ENCODE measurements at places on chromosomes 2 and 18.

DNA sequence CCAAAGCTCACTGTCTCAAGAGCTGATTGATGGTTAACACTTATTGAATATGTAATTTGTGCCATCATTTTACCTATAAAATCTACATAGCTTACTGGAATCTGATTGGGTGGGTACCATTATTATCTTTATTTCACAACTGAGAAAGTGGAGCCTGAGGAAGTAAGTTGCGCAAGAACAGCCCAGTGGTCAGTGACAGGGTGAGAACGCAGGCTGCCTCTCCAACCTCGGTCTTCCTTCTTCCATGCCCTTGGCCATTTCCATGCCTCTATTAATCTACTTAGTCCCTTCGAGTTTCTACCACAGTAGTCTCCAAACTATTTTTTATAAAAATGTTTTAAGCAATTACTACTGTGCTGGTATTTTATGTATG, 390.9 kb upstream of the VWC2L start:
- DNase-seq, result no peak

DNA sequence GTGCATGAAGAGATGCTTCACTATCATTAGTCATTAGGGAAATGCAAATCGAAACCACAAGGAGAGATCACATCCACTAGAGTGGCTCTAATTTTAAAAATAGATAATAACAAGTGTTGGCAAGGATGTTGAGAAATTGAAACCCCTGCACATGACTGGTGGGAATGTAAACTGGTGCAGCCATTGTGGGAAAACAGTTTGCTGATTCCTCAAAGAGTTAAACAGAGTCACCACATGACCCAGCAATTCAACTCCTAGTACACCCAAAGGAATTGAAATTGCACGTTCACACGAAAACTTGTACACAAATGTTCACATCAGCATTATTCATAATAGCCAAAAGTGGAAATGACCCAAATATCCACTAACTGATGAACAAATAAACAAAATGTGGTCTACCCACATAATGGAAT, 179.5 kb downstream of the BCL2 start:
- no peak for DNase-seq

- DNase-seq, result no peak
These were observed 107.7 kb downstream of the HDAC4 start for GRCh38 chr2:239292959-239293774.

GRCh38 chr2:10297959-10298531, 4.7 kb upstream of the HPCAL1 start:
- peak; percentile 42 for DNase-seq

- no peak for DNase-seq
These were observed 217.8 kb downstream of the SETBP1 start for GRCh38 chr18:44898498-44898897.

- DNase-seq, result no peak
These were observed 367.6 kb upstream of the GYPC start for GRCh38 chr2:126288362-126288761.

DNA sequence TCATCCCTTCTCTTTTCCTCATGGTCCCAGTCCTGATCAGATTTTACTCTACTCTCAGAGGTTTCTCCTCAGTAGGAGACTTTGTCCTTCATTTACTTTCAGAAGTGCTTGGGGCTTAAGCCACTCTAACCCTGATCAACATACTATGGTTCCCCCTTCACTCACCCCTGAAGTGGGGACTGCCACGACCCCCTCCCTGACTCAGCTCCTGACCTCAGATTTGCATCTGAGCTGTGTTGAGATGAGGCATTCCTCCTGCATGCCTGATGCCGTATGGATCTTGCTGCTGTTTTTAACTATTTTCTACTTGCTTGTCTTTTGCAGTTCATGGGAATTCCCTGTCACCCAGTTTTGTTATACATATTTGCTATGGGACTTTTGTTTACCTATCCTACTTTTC, 306.7 kb upstream of the CHST9 start:
- no peak for DNase-seq

- no peak for DNase-seq
These were observed 206.1 kb downstream of the HAUS1 start for GRCh38 chr18:46310258-46310657.

- no peak for DNase-seq
These were observed 256.0 kb downstream of the C1D start for GRCh38 chr2:67806816-67807215.

DNA sequence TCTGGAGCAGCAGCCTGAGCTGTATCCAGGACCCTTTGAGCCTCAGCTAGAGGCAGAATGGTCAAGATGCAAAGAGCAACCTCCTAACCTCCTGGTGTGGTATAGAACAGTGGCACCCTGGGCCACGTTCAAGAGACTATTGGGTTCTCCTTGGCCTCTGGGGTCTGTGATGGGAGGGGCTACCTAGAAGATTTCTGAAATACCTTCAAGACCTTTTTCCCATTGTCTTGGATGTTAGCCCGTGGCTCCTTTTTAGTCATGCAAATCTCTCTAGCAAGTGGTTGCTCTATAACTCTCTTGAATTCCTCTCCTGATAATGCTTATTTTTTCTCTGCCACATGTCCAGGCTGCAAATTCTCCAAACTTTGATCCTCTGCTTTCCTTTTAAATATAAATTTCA, 106.3 kb upstream of the SULT1C3 start:
- DNase-seq, result no peak

DNA sequence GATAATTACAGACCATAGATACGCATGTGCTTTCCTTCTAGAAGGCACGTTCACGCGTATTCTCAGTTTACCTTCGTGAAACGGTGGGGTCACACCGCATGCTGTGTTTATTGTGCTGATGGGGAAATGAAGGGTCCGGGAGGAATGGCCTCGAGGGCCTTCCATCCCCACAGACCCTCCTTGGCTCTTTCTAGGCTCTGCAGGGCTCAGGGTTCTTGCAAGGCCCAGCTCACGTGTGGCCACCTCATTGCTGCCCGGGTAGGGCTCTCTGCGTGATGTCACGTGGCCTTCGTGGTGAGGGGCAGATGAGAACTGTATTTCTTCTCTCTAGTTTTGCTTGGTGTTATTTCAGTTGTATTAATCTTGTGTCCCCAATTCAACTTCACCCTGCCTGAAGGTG, 133.5 kb upstream of the ALKAL2 start:
- no peak for DNase-seq

GRCh38 chr2:233746475-233747282, 13.4 kb upstream of the UGT1A1 start:
- no peak for DNase-seq

DNA sequence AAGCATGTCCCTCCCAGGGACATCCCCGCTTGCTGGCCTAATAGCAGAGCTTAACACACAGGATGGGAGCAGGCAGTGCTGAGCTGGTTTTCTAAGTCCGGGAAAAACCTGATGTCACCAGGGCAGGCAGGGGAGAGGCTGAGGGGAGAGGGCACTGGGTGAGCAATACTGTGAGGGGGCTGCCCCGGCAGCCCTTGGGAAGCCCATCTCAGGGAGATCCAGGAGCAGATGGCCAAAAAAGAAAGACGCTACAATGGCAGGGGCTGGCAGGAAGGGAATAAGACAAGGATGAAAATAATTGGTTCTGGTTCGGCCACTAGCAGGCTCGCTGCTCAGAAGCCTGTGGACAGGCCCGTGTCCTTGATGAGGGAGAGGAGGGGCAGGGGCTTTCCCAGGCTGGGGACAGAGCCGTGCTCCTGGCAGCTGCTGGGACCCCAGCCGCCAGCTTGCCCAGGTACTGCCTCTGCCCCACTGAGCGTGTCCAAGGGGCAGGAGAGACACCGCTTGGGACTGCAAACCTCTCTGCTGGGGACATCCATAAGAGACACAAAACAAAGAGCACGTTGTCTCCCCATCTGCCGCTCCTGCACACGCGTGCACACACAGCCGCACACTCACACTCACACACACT, 30.2 kb downstream of the SMAD7 start:
- no peak for DNase-seq

DNA sequence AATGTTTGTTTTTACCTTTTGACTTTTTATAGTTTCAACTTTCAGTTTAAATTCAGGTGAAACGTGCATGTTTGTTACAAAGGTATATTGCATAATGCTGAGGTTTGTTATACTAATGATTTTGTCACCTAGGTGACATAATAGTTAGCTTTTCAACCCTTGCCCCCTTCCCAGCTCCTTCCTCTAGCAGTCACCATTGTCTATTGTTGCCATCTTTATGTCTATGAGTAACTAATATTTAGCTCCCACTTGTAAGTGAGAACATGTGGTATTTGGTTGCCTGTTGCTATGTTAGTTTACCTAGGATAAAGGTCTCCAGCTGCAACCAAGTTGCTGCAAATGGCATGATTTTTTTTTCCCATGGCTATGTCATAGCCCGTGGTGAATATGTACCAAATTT, 322.3 kb upstream of the SETBP1 start:
- no peak for DNase-seq

GRCh38 chr2:182836451-182836850, 30.0 kb downstream of the FRZB start:
- DNase-seq, result no peak

GRCh38 chr2:105641389-105641811, 103.3 kb upstream of the NCK2 start:
- no peak for DNase-seq

DNA sequence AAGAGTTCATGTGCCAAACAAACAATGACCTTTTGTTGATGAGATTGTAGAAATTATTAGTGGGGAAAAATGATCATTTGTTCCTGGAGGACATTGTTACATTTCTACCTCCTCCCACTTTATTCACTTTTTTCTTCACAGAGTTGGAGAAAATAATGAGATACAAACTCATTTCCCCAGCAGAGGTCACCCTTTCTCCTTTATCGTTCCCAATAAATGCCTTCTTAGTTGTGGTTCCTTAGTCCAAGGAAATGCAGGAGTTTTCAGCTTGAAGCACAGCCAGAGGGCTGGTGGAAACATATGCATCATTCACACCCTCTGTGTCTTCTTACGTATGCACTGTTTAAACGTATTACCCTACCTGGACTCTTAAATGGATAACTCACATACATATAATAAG, 108.8 kb downstream of the SLC4A3 start:
- no peak for DNase-seq

DNA sequence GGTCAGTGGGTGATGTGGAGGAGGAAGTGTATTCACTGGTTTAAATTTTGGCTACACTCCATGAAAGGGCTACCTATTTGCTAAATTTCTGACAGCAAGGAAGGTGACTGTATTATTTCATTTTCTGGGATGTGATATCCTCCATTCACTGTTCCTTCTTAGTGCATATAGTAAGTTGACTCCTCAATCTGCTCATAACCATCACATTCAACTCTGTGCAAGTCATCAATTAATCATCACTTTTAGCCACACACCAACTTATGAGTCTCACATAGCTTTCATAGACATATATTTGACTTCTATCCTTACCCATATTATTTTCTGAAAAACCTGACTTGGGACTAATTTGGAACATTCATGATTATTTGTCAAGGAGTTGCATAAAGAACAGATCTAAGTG, 16.9 kb downstream of the KLHL41 start:
- no peak for DNase-seq

- DNase-seq, result no peak
These were observed 283.1 kb downstream of the SP3 start for GRCh38 chr2:173681881-173682650.

- no peak for DNase-seq
These were observed 722 bp downstream of the ACSL3 start for GRCh38 chr2:222861411-222862105.

DNA sequence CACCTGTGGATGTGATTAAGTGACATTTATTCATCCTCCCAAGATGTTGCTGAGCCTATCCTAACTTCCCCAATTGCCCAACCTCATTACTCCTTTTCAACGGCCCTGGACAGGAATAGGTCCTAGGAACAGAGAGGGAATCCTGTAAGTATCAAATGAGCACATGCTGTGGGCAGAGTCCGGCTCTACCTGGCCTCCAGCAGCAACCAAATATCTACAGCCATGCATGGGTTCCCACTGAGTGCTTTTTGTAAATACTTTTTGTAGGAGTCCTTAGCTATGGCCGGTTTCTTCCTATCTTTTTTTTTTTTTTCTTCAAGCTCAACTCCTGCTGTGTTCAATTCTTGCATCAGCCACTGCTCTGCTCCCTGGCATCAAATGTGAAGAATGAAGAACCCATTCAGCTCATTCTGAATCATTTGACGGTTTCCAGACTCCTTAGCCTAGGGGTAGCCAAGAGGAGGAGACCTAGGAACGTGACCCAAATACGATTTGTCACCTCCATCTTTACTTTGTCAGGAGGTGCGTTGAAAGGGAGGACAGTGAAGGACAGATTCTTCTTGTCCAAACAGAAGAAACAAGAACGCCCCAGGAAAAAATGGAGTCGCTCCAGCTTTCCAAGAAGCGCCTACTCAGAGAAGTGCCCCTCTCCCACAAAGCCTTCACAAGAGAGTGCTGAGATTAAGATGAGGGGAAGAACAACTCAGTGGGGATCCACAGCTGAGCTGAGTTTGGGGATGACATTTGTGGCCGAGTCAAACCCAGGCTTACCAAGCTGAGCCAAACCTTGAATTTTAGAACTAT, 46.7 kb upstream of the LCLAT1 start:
- no peak for DNase-seq

GRCh38 chr2:10863837-10864236, 47.9 kb upstream of the KCNF1 start:
- DNase-seq, result no peak

- no peak for DNase-seq
These were observed 200.3 kb upstream of the ID2 start for GRCh38 chr2:8481463-8482009.

- DNase-seq, result no peak
These were observed 83.9 kb downstream of the STPG4 start for GRCh38 chr2:47070920-47071824.

- no peak for DNase-seq
These were observed 109.1 kb upstream of the ID2 start for GRCh38 chr2:8572712-8573233.

GRCh38 chr2:216909541-216910210, 49.8 kb upstream of the TNP1 start:
- DNase-seq, result no peak

- DNase-seq, result no peak
These were observed 115.6 kb downstream of the PPP1R1C start for GRCh38 chr2:182101263-182101662.

DNA sequence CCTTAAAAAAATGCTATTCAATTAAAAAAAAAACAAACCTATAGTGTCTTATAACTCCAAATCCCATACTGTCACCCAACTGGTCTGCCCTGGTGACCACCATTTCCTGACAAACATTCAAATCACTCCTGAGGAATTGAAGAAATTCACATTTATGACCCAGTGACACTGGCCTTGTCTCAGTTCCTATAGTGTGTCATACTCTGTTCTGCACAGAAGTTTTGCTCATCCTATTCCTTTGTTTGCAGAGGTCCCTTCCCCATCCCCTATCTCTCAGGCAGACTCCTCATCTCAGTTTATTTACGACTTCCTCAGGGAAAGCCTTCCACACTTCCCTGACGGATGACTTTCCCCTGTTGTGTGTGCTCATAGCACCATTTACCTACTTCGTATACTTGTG, 14.7 kb downstream of the ZC3H6 start:
- no peak for DNase-seq

- DNase-seq, result no peak
These were observed 420.9 kb downstream of the TGIF1 start for GRCh38 chr18:3870914-3871313.

DNA sequence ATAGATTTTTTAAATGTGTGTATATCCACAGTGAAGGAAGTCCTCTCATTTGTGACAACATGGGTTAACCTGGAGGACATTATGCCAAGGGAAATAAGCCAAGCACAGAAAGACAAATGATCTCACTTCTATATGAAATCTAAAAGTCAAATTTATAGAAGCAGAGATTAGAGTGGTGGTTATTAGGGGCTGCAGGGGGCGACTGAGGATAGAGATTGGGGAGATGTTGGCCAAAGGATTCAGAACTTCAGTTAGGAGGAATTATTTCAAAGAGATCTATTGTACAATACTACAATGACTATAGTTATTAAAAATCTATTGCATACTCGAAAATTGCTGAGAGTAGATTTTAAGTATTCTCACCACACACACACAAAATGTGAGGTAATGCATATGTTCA, 252.4 kb upstream of the SLC39A10 start:
- no peak for DNase-seq
